CD14-positive monocyte (primary cell): ENCODE measurements at places on chromosomes 16 and 17.

- DNase-seq, result peak; percentile 20
Observed at GRCh38 chr16:57795431-57795878, 6.8 kb downstream of the KIFC3 start.

DNA sequence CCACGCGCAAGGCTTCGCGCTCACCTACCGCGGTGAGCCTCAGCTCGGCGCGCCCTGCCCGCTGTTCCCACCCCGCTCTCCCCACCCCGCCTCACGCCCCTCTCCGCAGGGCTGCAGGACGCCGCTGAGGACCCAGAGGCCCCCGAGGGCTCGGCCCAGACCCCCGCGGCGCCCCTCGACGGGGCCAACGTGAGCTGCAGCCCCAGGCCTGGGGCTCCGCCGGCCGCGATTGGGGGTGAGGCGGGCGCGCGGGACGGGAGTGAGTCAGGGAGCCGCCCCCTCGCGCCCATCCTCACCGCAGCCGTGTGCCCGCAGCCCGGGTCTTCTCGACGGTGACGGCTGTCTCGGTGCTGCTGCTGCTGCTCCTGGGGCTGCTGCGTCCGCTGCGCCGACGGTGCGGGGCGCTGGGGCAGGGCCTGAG lies 1.9 kb upstream of the PAQR4 start:
- no peak for DNase-seq

- no peak for DNase-seq
Observed at GRCh38 chr17:69884356-69884755, 190.7 kb upstream of the KCNJ16 start.

GRCh38 chr16:65069065-65069464 lies 52.8 kb downstream of the CDH11 start:
- DNase-seq, result no peak

- no peak for DNase-seq
Observed at GRCh38 chr17:4261452-4261851, 2.3 kb downstream of the ANKFY1 start.

GRCh38 chr17:51721730-51722129 lies 436.8 kb downstream of the CA10 start:
- no peak for DNase-seq

DNA sequence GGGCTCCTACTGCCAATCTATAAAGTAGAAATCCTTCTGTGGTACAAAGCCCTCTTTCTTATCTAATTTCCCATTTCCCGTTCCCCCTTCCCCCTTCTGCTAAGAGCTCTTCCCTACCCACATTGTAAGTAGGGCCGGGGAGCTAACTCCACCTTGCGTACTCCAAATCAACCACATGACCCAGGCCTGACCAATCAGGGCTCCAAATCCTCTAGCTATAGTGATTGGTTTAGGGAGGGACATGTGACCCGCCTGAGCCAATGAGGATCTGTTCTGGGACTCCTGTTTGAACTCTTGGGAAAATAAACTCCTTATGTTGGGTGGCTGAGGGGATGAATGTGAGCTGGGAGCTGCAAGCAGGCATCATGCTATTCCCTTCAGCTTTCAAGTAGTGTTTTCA lies 40.9 kb upstream of the MEOX1 start:
- DNase-seq, result peak; percentile 35

DNA sequence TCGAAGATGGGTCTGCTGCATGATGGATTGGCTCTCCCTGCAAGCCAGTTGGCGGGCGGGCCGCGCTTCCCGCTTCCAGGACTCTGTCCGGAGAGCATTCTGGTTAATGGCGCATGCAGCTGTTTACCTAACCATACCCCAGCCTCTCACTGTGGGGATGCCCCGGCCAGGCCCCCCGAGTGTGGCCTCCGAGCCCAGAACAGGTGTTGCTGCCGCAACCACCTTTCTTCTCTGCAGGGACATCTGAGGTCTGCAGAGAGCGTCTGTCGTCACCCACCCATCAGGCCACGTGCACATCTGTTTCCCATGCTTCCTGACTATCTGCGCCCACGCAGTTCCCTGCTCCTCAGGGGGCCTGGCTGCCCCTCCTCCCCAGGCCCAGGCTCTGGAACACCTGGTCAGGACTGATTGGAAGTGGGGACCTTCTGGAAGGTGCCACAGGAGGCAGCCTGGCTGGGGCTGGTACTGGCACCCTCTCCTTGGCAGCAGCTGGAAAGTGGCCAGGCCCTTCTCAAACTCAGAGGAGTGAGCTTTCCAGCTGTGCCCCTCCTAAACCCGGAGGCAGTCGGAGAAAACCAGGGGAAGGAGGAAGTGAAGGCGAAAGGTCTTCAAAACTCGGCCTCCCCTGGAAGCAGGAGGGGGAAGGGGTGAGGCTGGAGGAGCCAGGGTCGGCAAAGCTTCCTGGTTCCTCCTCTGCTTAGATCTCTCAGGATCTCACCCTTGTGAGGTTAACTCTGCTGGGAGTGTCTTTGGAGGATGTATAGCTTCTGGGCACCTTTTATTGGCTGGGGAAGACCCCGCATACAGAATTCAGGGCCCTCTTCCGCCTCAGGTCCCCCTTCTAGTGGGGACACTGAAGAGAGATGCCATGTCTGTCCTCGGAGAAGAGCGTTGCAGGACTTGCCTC lies 64.5 kb upstream of the CIBAR2 start:
- DNase-seq, result no peak

GRCh38 chr17:76597156-76598003 lies 11.7 kb upstream of the ST6GALNAC2 start:
- DNase-seq, result peak; percentile 94

DNA sequence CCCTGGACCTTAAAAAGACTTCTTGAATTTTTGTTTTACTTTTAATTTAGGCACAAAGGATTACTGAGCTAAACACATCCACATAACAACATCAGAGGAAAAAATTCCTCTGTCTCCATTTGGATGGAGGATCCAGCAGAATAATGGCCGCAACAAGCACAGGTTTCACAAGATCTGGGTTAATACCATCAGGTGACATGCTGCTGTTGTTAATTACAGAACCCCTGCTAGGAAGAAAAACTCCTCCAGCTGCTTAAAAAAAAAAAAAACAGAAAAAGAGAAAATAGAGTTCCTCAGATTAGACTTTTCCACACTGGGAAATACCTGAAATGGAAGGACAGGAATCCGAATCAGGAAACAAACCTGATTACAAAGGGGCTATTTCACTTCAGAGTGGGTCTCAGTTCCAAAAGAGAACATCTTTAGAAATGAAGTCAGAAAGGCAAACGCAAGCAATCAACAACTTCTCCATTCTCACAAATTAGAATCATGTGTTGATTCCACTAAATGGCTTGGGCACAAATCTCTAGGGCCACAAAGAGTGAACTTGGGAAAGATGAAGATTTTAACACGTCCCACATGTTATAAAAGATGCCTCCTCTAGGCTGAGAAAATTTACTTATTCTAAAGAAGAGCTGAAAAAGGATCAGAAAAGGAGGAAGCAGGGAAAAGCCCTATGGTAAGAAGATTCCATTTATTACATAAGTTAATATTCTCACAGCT lies 44.0 kb downstream of the SPOP start:
- DNase-seq, result no peak

GRCh38 chr17:56832446-56832845 lies 1.3 kb downstream of the C17orf67 start:
- DNase-seq, result peak; percentile 29

DNA sequence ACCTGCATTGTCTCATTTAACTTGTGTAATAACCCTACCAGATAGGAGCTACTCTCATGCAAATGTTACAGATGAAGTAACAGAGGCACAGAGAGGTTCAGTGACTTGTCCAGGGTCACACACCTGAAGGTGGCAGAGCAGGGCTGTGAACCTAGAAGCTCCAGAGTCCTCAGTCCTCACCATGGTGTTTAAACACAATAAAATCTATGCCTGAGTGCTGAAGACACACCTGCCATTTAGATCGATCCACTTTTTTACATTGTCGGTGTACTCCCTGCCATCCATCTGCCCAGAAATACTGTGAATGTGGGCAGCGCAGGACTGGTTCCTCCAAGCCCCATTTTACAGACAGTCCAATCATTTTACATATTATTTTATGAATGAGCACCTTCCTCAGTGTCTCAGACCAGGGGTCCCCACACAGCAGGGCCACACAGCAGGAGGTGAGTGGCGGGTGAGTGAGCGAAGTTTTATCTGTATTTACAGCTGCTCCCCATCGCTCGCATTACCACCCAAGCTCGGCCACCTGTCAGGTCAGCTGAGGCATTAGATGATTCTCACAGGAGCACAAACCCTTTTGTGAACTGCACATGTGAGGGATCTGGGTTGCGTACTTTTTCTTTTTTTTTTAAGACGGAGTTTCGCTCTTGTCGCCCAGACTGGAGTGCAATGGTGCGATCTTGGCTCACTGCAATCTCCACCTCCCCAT lies 5.6 kb downstream of the IL4R start:
- DNase-seq, result no peak
